COLO829 (cell line): ENCODE measurements at places on chromosomes 11 and 22.

DNA sequence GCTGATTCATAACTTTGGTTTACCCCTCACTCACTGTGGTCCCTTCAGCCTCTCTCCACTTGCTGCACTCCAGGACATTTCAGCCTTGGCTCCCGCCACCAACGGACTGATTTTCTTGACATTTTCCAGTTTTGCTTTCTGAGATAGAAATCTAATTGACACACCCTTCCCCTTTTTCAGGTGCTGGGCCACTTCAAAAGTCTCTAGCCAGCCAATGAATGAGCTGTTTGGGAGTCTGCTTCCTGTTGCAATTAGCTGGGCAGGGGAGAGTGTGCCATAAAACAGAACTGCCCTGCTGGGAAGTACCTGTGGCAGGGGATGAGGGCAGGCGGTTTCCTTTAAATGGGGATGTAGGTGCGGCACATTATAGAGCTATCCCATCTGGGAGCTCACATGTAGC is 21.1 kb upstream of the PLET1 start:
- DNase-seq, result no peak

DNA sequence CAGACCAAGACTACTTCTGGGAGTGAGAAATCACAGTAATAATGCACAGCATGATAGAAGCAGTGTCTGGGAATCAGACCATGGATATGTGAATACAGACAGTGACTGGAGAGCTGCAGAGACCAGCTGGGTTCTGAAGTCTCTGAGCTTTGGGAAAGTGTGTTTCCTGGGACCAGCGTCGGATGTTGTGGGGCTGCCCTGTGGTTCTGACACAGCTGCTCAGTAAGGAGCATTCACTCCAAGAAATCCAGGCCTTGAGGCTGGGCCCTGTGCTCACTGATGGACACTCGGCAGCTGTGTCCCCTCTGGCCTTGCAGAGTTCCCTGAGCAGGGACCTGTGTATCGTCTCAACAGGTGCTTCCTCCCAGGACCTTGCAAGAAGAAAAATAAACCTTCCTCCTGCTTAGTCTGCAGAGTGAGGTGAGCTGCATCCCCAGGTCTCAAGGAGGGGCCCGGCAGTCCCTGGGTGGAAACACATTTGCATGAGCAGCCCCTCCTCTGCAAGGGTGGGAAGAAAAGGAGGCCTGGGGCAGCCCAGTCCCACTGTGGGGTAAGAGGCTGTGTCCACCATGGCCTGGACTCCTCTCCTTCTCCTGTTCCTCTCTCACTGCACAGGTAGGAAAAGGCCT is 107.9 kb downstream of the VPREB1 start:
- no peak for DNase-seq

DNA sequence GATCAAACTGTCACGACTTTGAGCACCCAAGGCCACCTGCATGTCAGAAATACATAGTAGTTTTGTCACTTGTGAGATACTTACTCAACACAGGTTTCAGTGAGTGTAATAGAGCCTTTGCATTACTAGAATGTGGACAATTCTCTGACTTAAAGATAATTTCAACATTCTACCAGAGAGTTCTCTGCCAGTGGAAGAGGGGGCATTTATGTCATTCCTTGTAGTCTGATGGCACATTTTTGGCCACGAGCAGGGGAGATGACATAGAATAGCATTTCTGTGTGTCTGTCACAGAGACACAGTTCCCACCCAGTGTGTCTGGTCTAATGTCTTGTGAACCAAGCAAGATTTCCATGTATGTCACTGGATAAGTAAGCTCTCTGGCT is 112.5 kb downstream of the DBX1 start:
- no peak for DNase-seq

- no peak for DNase-seq
Measured at GRCh38 chr22:36141481-36141880, 19.1 kb downstream of the APOL3 start.

- no peak for DNase-seq
Measured at GRCh38 chr22:19734837-19735382, 11.6 kb downstream of the GP1BB start.

GRCh38 chr11:117498791-117499190 is 171.1 kb downstream of the CEP164 start:
- DNase-seq, result no peak

GRCh38 chr22:38614332-38615063 is 41.7 kb downstream of the FAM227A start:
- no peak for DNase-seq

DNA sequence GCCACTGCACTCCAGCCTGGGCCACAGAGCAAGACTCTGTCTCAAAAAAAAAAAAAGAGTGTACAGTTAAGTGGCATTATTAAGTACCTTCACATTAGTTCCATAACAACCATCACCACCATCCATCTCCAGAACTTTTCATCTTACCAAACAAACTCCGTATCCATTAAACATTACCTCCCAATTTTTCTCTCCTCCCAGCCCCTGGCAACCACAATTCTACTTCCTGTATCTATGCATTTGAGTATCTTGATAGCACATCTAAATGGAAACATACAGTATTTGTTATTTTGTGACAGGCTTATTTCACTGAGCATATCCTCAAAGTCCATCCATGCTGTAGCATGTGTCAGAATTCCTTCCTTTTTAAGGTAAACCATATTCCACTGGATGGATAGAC is 46.8 kb downstream of the DGCR2 start:
- DNase-seq, result no peak

DNA sequence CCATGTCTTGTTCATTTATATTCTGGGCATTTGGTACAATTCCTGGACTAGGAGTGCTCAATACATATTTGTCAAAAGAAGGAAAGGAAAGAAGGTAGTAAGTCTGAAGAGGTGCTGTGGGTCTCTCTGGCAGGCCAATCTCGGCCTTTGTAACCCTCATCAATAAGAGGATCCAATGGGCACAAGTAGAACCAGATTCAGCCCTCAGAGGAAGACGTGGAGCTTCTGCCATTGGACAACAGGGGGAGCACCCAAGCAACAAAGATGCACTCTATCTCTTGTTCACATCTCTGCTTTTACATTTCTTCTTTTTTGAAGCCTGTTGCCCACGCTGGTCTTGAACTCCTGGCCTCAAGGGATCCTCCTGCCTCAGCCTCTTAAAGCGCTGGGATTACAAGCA is 2.2 kb upstream of the VPS11 start:
- DNase-seq, result peak; percentile 53

- no peak for DNase-seq
Measured at GRCh38 chr22:38967451-38968450, 10.3 kb downstream of the APOBEC3A start.

GRCh38 chr22:46063846-46064227 is 86.5 kb upstream of the PPARA start:
- no peak for DNase-seq

DNA sequence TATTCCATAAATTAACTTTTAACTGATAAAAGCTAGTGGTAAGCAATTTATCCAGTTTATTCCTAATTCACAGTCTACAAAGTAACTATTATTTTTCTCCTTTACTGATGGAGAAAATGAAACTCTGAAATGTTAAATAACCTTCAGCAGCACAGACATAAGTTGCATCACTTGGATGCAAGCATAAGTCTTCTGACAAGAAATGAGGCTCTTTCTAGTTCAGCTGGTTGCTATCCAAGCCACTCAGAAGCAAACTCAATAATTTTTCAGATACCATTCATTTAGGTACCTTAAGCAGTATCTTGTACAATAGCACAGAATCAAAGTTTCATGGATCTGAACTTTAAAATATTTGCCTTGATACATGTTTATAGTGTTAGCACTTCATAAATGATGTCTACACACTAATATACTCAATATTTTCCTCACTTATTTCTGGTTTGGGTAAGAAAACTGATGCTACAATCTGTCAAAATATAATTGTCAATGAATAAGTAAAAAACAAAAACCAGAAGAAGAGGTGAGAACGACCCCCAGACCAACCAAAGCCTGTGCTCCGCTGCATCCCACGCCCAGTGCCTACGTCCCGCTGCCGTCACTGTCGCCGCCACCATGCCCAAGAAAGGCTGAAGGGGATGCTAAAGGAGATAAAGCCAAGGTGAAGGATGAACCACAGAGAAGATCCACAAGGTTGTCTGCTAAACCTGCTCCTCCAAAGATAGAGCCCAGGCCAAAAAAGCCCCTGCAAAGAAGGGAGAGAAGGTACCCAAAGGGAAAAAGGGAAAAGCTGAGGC is 18.1 kb downstream of the FAM168A start:
- DNase-seq, result no peak

DNA sequence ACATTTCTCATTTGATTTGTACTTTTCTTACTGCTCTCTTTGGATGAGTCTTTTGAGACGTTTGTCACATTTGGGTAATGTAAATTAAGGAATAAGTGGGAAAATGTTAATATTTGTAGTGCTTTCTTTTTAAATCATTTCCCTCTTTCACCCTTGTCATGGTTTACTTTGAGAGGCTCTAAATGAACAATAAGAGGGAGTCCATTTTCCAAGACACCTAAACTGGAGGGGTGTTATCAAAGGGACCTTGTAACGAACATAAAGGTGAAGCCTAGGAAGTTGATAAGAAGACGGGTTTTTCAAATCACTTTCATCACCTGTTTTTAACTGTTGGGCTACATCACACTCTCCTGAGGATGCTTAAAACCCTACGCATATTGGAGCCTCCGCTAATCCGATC is 12.1 kb downstream of the EED start:
- DNase-seq, result no peak

DNA sequence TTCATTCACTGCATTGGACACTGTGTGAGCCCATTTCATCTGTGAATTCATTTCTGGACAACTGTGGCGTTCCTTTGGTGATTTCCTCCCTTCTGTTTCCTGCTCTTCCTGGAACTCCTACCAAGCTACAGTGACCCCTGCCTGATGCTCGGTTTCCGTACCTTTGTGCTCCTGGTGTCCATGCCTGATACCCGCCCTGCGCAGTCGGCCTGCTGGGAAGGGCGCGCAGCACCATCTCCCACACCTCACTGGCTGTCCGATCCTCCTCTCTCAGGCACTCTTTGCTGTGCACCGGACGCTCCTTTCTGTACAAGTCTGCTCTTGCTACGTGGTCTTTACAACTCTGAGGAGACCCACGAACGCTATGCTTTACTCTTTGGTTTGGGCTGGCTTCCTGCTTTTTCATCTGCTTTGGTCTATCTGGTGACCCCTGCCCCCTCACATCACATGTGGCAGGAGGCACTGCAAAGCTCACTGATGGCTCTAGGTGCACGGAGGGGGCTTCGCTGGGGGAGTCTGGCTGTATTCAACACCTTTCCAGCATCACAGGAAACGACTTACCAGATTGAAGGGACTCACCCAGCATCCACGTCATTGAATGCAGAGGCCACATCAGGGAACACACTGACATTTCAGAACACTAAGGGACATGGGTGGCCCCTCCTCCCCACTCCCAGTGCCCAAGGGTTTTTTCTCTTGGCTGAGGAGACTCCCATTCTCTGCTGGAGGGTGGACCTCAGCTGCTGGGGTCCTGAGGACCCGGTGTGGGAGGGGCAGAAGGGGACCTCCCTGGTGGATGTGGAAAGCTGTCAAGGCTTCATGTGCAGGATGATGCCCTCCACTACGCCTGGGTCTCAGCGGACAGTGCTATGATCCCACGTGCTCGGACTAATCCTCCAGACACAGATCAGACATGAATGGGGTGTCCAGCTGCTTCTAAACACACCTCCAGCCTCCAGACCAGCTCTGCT is 27.0 kb upstream of the MOB2 start:
- no peak for DNase-seq

GRCh38 chr11:28107191-28107749 is 686 bp downstream of the KIF18A start:
- no peak for DNase-seq

DNA sequence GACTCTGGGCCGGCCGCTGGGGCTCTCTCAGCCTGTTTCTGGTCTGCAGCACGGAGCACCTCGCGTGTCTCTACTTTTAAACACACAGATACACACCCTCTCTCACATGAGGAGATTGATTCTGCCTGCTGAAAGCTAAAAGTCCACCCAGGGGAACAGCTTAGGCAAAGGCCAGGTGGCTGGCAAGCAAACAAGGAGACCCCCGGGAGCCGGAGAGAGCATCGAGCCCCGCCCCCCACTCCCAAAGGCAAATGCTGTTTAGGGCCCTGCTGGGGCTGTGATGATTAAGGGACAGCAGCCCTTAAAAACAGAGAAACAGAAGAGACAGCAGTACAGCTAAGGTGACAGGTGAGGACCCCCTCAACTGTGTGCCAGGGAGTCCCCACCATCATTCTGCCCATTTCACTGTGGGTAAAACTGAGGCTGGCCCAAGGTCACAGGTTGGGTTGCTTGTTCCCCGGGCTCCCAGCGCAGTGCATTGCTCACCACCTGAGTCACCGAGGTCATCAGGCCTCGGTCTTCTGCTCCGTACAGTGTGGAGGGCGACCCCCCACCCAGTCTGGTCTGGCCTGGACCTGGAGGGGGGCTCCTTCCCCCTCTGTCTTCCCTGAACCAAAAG is 6.8 kb downstream of the CABP7 start:
- no peak for DNase-seq
